Chondrocyte (in vitro differentiated cells): ENCODE measurements at places on chromosomes 7 and 10. TPM values are rescaled to one million over a fixed set of nuclear protein-coding genes. Genes with fewer than 3 reads are reported as not detected.

DNA sequence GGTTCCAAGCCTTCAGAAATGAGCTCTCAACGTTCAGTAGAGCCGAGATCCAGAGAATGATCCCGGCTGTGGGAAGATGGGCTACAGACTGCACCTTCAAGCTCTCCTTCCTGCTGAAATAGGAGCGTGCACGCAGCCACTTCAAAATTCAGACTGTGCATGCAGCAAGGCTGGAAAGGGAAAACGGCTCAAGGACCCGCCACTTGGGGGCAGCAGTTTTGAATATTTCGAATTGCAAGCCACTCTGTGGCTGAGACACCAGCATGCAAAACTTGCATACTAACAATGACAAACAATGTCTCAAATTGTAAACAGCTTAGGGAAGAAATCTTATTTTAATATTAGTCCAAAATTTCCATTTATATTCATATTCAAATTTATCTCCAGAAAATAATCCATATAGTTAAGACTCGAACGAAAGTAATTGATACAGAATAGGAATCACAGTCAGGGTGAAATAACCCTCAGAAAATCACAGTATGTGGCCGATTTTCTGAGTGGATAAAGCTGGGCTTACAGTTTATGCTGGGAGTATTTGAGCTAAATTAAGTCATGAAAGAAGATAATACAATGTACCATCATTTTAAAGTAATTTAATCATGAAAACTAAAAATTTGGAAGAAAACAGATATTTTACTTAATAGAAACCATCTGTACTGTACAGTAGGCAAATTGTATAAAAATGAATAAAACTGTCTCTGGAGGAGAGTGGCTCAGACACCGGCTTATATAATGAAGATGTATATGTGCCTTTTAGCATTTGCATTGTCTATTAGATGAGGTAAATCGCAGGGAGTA, 137.9 kb upstream of the MKI67 start:
- no peak overlapping the region for H3K4me3 ChIP-seq
- H3K27me3 ChIP-seq, result peaks cover 28% of the 10 kb centered on the region
- H3K36me3 ChIP-seq, result no peaks in the 10 kb centered on the region
- no peak for DNase-seq

DNA sequence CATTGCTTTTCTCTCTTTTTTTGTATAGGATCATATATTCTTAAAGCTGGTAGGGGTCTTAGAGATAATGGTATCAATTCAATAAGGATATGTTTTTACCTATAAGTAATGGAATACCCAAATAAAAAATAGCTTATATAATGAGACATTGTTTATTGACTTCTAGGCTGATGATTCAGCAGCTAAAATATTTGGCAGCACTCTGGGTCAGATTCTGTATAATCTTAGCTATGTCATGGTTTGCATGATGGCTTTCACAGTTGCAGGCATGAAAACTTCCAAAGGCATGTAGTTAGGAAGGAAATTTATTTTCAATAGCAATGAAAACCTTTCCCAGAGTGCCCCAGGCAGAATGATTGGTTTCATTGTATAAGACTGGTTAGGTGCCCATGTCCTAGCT, 32.1 kb upstream of the A1CF start:
- no peak for DNase-seq
- H3K4me3 ChIP-seq, result no peak overlapping the region
- H3K36me3 ChIP-seq, result no peaks in the 10 kb centered on the region
- peak overlapping the region; percentile 49 for H3K27ac ChIP-seq

- H3K4me1 ChIP-seq, result peaks cover 22% of the 10 kb centered on the region
- peak; percentile 78 for DNase-seq
- H3K27ac ChIP-seq, result no peak overlapping the region
- H3K36me3 ChIP-seq, result no peaks in the 10 kb centered on the region
- no peaks in the 10 kb centered on the region for H3K27me3 ChIP-seq
Measured at GRCh38 chr7:919924-920341, 34.5 kb downstream of the ADAP1 start.

DNA sequence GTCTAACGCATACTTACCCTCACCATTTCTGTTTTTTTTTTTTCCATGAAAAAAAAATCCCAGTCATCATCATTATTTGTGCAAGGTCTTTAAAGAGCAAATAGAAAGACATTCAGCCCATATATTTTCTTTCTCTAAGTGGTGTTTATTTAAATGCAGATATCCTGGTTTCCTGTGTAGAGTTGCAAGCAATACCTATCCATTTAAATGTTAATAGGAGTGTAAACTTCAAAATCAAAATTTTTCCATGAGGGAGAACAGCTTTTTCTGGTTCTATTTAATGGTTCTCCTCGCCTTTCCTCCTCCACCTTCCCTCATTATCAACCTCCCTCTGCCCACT, 120.1 kb upstream of the AGK start:
- H3K36me3 ChIP-seq, result peaks cover 2% of the 10 kb centered on the region
- no peak overlapping the region for H3K4me3 ChIP-seq
- no peak for DNase-seq
- H3K27me3 ChIP-seq, result peaks cover 17% of the 10 kb centered on the region

- peak overlapping the region; percentile 23 for H3K4me3 ChIP-seq
- H3K36me3 ChIP-seq, result peaks cover 4% of the 10 kb centered on the region
- peak overlapping the region; percentile 3 for H3K27ac ChIP-seq
- peaks cover 27% of the 10 kb centered on the region for H3K4me1 ChIP-seq
Measured at GRCh38 chr7:30163231-30163894, 28.6 kb downstream of the MTURN start.

GRCh38 chr7:50620433-50620832, 55.2 kb upstream of the DDC start:
- H3K27me3 ChIP-seq, result no peaks in the 10 kb centered on the region
- H3K4me1 ChIP-seq, result peaks cover 13% of the 10 kb centered on the region
- H3K4me3 ChIP-seq, result no peak overlapping the region

- no peak for DNase-seq
- H3K4me3 ChIP-seq, result no peak overlapping the region
- no peaks in the 10 kb centered on the region for H3K36me3 ChIP-seq
- H3K4me1 ChIP-seq, result no peaks in the 10 kb centered on the region
Measured at GRCh38 chr10:97080051-97080776, 105.5 kb downstream of the SLIT1 start.

GRCh38 chr10:53846809-53847208, 954.2 kb downstream of the PCDH15 start:
- H3K27me3 ChIP-seq, result peaks cover 5% of the 10 kb centered on the region
- no peaks in the 10 kb centered on the region for H3K36me3 ChIP-seq
- DNase-seq, result no peak
- H3K4me1 ChIP-seq, result peaks cover 4% of the 10 kb centered on the region
- no peak overlapping the region for H3K4me3 ChIP-seq

- H3K4me1 ChIP-seq, result no peaks in the 10 kb centered on the region
- H3K36me3 ChIP-seq, result no peaks in the 10 kb centered on the region
- no peak for DNase-seq
- no peak overlapping the region for H3K4me3 ChIP-seq
- H3K27ac ChIP-seq, result no peak overlapping the region
- peaks cover 20% of the 10 kb centered on the region for H3K27me3 ChIP-seq
Measured at GRCh38 chr7:48380921-48381320, 209.7 kb downstream of the ABCA13 start.

DNA sequence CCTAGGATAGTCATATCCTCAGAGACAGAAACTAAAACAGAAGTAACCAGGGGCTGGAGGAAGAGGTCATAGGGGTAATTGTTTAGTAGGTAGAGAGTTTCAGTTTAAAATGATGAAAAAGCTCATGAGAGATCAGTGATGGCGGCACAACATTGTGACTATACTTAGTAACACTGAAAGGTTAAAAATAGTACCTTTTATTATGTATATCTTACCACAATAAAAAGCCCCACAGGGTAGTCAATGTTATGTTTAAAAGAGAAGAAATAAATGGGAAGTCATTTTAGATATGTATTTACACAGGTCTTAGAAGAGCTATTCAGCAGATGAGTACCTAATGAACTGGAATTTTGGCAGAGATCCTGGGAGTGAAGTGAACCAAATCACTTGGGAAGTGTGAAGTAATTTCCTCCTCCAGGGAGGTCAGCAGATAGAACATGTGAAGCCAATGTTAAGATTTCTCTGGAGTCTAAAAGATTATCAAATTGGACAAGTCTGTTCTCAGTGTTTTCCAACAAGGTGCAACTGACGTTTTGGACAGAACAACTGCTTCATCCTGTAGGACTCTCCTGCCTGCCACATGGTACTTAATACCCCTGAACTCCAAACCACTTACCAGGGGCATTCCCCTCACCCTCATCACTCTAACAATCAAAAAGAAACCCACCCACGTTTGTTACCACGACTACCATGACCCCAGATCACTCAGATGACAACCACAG, 6.4 kb downstream of the CDCA7L start:
- peaks cover 9% of the 10 kb centered on the region for H3K36me3 ChIP-seq
- H3K4me1 ChIP-seq, result peaks cover 31% of the 10 kb centered on the region
- no peak overlapping the region for H3K27ac ChIP-seq
- H3K4me3 ChIP-seq, result no peak overlapping the region
- DNase-seq, result no peak

DNA sequence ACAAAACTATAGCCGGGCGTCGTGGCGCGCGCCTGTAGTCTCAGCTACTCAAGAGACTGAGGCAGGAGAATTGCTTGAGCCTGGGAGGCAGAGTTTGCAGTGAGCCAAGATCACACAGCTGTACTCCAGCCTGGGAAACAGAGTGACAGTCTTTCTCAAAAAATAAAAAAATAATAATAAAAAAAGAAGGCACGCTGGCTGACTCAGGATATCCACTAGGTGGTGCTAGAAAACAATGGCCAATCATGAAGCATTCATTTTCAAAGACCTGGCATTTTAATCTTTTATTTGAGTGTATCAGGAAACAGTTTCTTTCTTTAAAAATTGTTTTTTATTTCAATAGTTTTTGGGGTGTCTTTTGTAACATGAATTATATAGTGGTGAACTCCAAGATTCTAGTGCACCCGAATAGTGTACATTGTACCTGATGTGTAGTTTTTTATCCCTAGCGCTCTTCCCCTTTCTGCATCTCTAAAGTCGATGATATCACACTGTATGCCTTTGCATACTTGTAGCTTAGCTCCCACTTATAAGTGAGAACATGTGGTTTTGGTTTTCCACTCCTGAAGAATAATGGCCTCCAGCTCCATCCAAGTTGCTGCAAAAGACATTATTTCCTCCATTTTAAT, 88.6 kb downstream of the LYZL1 start:
- H3K4me1 ChIP-seq, result peaks cover 14% of the 10 kb centered on the region
- H3K27me3 ChIP-seq, result no peaks in the 10 kb centered on the region
- DNase-seq, result no peak
- H3K4me3 ChIP-seq, result no peak overlapping the region
- no peak overlapping the region for H3K27ac ChIP-seq

DNA sequence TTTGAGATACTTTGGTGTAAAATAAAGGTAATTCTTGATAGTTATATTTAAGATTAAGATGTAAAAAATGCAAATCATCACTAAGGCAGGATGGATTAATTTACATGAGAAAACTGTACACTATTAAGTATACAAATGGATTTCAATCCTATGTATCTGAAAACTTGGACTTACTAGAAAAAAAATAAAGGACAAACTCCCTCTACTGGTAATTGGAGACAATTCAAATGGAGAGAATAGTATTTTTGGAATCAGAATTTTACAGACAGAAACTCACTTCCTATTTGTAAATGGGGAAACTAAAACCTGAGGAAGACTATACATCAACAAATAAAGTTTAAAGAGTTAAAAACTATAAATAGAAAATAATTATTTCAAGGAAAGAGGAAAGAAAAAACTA, 62.6 kb downstream of the CUL2 start:
- H3K4me1 ChIP-seq, result no peaks in the 10 kb centered on the region
- H3K36me3 ChIP-seq, result peaks cover 2% of the 10 kb centered on the region
- no peaks in the 10 kb centered on the region for H3K27me3 ChIP-seq
- H3K4me3 ChIP-seq, result no peak overlapping the region
- DNase-seq, result no peak

DNA sequence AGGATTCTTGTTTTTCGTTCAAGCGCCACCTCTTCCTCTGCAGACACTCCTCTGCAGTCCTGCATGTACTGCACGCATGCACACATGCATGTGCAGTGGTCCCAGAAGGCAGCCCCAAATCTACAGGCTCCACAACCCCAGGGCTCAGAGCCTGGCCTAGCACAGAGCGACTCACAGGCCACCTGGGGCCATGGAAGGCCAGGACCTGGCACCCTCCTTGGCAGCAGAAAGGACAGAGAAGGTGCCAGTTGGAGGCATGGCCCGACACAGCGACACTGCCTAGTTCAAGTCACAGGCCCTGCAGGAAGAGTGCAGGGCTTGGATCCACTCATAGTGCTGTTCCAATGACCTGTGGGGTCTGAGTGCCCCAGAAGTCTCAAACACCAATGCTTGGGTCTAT, 48.7 kb upstream of the RET start:
- H3K36me3 ChIP-seq, result no peaks in the 10 kb centered on the region
- H3K27ac ChIP-seq, result no peak overlapping the region
- H3K4me3 ChIP-seq, result no peak overlapping the region
- H3K4me1 ChIP-seq, result peaks cover 3% of the 10 kb centered on the region
- no peak for DNase-seq

DNA sequence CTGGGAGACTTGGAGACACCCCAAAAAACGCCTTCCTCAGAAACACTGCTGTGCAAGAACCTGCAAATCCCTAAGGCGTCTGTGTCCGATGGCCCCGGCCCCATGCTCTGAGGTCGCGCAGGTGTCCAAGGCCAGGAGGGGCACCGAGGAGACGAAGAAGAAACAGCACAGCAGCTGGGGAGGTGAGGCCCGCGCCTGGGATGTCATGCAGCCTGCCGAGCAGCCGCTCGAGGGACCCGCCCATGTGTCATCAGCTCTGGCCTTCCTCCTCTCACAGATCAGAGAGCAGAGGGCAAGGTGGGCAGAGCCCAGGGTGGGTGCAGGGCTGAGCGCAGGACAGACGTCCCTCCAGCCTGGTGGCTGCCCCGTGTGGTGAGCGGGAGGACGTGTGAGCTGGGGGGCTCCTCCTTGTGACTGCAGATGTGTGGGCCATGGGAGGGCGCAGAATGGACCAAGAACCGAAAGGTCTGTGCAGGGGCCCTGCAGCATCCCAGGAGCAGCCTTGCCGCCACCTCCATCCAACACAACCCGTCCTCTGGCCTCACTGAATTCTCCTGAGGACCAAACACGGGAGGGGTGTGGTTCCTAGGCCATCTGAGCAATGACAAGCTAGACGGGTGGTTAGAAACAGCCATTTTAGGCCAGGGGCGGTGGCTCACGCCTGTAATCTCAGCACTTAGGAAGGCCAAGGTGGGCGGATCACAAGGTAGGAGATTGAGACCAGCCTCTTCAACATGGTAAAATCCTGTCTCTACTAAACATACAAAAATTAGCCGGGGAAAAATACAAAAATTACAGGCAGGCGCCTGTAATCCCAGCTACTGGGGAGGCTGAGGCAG, 13.1 kb upstream of the GPER1 start:
- H3K4me1 ChIP-seq, result peaks cover 5% of the 10 kb centered on the region
- H3K27me3 ChIP-seq, result no peaks in the 10 kb centered on the region
- H3K36me3 ChIP-seq, result no peaks in the 10 kb centered on the region
- no peak for DNase-seq
- no peak overlapping the region for H3K27ac ChIP-seq

GRCh38 chr10:116744885-116745284, 2.5 kb upstream of the HSPA12A start:
- DNase-seq, result no peak
- no peaks in the 10 kb centered on the region for H3K36me3 ChIP-seq
- H3K27ac ChIP-seq, result no peak overlapping the region

The GRM3 gene
- not detected in 3 replicates for total RNA-seq

The PVRIG gene
- not detected in 3 replicates for total RNA-seq

The SPAM1 gene
- total RNA-seq, result not detected in 3 replicates

The ZNF804B gene
- not detected in 3 replicates for total RNA-seq

The LIPM gene
- total RNA-seq, result not detected in 3 replicates

The FAM180A gene
- 0.27 to 1.4 TPM (median 0.31 TPM) in 3 replicates for total RNA-seq
